ENCODE measurements at places on chromosomes 13 and 19.

DNA sequence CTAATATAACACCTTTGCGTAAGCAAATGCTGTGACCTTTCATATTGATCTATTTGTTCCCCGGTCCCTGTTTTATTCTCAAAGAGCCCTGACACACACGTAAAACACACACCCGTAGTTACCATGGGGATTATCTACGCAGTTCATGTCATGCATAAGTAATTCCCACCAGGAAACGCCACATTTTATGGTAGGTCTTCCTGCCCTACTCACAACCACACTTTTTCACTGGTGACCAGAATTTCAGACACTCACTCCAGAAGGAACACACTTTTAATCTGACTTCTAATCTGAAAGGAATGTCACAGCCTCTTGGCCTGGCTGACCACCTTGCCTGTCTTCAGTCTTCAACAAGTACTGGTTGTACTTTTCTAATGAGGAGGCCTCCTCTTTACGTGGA is 46.8 kb downstream of the SLC7A1 start:
- no peak for DNase-seq

DNA sequence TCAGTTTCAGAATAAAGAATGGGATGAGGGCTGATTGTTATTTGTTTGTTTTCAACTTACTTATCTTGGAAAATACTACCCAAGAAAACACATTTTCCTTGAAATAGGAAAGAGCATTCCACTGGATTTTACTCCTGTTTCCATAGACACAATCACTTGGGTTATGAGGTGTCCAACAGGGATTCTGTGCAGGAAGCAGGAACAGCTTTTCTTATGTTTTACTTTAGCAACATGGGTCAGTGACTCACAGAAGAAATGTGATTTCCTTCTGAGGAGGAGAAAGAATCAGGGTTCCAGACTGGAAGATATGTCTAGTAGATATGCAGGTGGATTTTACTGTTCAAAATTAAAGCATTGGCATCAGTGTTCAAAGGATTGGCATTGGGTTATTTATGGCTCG is 180.8 kb upstream of the GPC6 start:
- no peak for DNase-seq

DNA sequence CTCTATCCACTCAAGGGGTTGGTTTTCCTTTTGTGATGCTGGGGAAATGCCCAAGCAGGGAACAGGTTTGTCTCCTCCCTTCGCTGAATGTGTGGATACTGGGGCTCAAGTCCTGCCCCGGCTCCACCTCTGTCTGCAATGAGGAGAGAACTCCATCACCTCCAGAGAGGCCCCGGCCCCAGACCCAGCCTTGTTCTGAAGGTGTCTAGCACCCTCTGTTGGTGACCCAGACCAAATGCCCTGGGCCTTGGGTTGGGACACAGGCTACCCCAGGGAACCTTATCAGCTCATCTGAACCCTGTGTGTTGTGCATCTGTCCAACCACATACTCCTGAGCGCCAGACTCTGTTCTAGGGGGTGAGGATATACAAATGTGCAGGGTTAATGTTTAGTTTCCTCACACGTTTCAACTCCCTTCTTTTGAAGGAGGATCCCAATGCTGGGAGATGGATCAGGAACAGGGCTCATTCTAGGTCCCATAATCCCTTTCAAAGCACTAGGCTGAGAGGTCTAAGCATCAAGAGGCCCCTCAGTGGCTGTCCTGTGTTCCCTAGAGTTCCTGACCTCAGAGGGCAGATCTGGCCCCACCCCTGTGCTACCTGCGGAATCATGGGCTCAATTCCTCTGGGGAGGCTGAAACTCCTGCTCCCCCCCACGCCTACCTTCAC is 112.5 kb upstream of the SLC7A1 start:
- DNase-seq, result peak; percentile 73

DNA sequence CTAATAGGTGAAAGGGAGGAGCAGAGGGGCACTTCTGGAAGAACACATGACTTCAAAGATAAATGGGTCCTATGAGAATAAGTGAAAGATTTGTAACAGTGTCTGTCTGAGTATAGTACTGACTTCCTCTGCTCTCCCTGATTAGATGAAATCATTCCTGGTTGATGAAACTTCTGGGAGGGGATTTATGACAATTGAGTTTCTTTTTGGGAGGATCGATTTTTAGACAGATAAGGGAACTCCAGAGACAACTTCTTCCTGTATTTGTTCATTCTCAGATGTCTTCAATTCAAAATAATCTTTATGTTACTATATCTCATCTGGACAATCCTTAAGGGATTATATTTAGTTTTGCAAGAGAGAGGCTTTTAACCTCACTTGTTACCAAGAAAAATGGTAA is 20.0 kb downstream of the SETDB2 start:
- DNase-seq, result no peak

DNA sequence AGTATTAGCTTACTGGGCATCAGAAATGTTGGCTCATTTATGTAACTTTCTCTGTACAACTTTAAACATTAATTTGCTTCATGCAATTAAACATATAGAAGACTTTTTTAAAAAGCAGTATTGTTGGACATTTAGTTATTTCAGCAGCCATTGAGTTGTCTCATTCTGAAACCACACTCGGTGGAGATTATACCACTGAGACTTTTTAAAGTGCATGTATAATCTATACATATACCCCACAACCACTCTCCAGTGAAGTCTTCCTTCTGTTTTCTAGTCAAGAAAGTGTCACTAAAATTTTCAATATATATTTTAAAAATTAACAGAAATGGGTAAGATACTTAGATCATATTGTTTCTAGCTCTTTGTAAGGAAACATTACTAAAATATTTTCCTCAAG is 15.5 kb downstream of the SETDB2 start:
- DNase-seq, result no peak

DNA sequence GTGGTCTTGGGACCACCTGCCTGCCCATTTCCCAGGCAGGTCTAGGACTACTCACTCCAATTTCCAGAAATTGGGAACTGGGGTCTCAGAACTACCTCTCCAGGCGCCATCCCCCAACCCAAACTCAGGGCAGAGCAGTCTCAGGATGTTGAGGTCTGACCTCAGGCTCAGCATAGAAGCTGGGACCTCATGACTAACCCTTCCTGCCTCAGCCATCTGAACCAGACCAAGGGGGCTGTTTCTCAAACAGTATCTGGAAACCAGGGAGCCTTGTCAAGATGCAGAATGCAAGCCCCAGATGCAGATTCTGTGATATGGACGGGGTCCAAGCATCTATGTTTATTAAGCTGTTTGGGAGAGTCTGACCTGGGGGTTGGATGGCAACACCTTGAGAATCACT is 1.3 kb downstream of the FBXW9 start:
- no peak for DNase-seq

- peak; percentile 27 for DNase-seq
These were observed at the start of gene RINL for GRCh38 chr19:38877781-38878574. Gene RINL (minus strand): TSS chr19:38878275. CDS start chr19:38876742, 1,533 bp downstream.

DNA sequence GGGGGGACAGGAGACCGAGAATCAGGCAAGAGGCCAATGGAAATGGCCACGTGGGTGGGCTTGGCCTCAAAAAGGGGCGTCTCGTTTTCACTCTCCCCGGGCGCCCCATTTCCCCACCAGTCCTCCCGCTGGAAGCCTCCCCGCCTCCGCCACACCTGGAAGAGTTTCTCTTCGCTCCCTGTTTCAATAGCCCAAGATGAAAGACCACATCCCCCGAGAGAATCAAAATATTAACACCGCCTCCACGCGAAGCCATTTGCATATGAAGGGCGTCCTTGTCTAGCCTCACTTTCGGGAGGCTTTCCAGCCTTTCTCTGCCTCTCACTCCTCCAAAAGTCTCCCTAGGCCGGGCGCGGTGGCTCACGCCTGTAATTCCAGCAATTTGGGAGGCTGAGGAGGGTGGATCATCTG is 691 bp upstream of the OLFM2 start:
- no peak for DNase-seq

GRCh38 chr19:2846180-2846894 is 5.1 kb downstream of the ZNF555 start:
- no peak for DNase-seq

DNA sequence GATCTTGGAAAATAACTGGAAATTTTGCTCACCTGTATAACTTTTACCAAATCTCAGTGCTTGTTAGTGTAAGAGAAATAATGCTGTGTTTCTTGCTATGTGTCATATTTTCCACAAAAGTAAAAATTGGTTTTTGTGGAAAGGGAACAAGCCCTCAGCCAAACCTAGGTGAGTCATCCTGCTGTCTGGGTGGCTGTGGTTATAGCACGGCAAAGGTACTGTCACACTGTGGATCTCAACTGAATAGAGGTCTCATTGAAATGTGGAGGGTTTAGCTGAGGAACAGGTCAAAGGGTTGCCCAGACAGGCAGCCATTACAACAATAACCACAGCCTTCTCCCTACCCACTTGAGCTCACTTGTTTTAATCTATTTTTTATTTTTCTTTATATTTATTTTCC is 338.8 kb upstream of the DACH1 start:
- DNase-seq, result no peak

GRCh38 chr19:11377237-11377636 is 2.8 kb downstream of the SWSAP1 start:
- peak; percentile 14 for DNase-seq

GRCh38 chr19:49680421-49681351 is 3.6 kb downstream of the PRMT1 start:
- DNase-seq, result peak; percentile 64

- DNase-seq, result no peak
These were observed 17.4 kb downstream of the KLK2 start for GRCh38 chr19:50890422-50891252.

DNA sequence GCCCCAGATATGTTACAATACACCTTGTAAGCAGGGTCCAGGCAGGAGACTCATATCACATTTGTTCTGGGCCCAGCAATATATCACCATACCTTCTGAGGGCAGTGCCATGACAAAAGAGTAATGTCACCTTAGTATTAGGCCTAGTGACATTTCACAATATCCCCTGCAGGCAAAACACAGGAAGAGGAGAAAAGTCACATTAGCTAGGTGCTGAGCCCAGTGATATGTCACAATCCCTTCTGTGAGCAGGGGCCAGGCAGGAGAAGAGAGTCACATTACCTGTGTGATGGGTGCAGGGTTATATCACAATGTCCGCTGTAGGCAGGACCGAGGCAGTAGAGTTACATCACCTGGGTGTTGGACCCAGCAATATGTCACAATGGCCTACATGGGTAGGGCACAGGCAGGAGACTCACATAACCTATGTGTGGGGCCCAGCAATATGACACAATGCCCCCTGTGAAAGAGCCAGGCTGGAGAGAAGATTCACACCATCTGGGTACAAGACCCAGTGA is 12.4 kb upstream of the ZNF91 start:
- no peak for DNase-seq

DNA sequence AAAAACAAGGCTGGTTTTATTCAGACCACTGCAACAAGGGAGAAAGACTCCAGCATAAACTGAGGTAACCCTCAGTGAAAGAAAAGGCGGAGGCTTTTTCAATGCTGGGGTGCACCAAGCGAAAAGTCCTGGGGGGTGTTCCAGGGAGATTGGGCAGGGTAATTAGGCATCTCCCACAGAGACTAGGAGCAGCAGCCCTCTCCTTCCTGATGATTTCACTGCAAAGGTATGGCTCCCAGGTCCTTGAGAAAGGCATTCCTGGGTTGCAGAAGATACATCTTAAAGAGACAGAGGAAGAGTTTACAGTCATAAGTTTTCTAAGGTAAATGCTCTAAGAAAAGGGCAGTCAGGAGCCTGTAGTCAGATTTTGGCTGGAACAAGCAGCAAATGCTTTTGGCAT is 412.0 kb downstream of the FOXO1 start:
- no peak for DNase-seq

GRCh38 chr13:109468123-109468522 is 318.3 kb downstream of the IRS2 start:
- no peak for DNase-seq

DNA sequence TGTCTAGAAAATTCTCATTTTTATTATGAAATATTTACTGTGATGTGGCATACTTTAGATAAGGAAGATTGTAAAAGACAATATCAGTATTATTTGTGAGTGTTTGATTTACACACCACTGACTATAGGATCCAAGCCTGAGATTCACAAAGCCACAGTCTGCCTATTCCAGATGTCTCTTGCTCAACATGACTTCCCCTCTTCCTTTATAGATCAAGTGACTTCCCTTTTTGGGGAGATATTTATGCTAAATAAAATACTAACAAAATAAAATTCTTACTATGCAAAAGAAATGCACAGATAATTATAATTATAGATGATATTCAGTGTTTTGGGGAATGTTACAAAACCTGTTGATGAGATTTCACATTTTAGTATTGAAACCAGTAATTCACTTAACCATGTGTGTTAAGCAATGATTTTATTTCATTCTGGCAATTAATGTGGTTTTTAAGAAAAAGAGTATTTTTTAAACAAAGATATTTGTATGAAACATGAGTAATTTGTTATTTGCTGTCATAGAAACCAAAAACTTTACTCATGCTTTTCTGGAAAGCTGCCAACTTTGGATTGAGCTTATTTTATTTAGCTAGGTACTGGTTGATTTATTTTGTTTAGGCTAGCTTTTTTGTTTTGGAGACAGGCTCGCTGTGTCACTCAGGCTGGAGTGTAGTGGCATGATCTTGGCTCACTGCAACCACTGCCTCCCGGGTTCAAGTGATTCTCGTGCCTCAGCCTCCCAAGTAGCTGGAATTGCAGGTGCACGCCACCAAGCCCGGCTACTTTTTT is 13.7 kb upstream of the GPR183 start:
- peak; percentile 91 for DNase-seq

- DNase-seq, result no peak
These were observed 1.3 kb upstream of the CD177 start for GRCh38 chr19:43351998-43352746.

GRCh38 chr19:32254509-32254890 is 90.9 kb upstream of the ZNF507 start:
- no peak for DNase-seq

GRCh38 chr13:43354153-43354945 is 331.0 kb downstream of the DNAJC15 start:
- DNase-seq, result no peak

- no peak for DNase-seq
These were observed 34.4 kb downstream of the CAPN12 start for GRCh38 chr19:38709671-38710415.

GRCh38 chr19:47720669-47721422 is 7.6 kb downstream of the EHD2 start:
- no peak for DNase-seq

GRCh38 chr19:42053037-42053935 is 16.7 kb downstream of the GRIK5 start:
- no peak for DNase-seq

DNA sequence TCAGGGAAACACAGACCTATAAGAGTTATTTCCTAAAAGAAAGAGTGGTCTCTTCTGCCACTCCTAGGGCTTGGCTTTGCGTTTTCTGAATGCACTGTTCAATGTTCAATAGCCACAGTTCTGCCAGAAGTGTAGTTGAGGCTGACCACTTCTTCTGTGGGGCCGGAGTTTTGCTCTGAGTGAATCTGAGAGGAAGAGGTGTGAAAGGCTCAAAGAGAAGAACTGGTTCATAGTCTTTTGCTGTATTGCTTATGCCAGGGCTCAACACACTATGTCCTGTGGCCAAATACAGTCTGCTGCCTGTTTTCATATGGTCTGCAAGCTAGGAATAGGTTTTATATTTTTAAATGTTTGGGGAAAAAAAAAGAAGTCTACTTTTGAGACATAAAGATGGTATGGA is 128.2 kb downstream of the STOML3 start:
- DNase-seq, result no peak

GRCh38 chr19:1270213-1270853 is 1.2 kb downstream of the CIRBP start:
- DNase-seq, result no peak

GRCh38 chr19:37983916-37984315 is 76.9 kb downstream of the SIPA1L3 start:
- DNase-seq, result no peak

- DNase-seq, result peak; percentile 99
These were observed 47.9 kb downstream of the RUBCNL start for GRCh38 chr13:46339035-46339666.

Data from AML-193 (cell line).